ENCODE measurements at places on chromosomes 4 and X.

DNA sequence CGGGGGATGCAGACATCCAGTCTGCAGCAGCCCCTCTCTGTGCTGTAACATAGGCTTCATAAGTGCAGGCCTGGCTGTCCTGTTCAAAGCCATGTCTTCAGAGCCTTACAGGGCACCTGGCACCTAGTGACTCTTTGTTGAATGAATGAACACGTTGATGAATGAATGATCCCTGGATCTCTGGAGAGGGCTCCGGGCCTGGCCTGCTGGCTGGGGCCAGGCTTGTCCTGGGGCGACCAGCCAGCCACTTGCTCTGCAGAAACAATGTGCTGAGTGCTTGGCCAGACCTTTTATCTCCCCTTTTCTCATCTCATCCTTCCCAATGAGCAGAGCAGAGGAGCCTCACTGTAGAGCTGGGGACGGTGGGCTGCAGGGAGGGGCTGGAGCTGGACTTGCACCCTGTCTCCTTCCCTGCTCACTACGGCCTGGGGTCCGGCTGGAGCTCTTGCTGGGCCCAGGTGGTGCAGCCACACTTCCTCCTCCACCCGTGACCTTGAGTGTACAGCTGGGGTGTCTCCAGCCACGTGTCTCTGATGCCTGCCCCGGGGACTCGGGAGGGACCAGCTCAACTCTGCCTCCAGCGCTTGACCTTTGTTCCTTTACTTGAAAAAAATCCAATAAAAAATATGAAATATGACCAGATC is 77.9 kb downstream of the PSAPL1 start:
- no peaks in the 10 kb centered on the region for H3K36me3 ChIP-seq
- DNase-seq, result no peak
- no peaks in the 10 kb centered on the region for H3K27me3 ChIP-seq
- no peak overlapping the region for H3K27ac ChIP-seq
- H3K4me1 ChIP-seq, result no peaks in the 10 kb centered on the region
- no peak overlapping the region for H3K4me3 ChIP-seq

DNA sequence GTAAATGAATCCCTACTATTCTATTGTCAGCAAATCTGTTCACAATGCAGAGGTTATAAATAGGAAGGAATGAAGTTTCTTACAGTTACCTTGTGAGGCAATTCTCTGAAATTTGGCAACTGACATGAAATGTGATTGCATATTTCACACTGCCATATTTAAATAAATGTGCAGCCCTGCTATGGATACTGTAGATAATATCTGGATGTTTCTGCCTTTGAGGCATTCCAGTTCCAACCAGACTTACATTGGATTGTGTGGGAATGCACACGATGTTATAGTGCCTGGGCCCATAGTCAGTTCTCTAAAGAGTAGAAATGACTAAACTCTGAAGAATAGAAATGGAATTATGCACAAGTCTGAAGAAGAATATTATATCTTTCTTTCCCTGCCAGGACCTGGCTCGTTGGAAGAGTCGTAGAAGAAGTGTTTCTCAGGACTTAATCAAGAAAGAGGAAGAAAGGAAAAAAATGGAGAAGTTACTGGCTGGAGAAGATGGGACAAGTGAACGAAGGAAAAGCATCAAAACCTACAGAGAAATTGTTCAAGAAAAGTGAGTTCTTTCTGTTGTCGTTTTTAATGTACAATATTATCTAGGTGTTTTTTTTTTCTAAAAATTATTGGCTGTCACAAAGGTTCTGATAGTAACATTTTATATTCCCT is 102.7 kb downstream of the PHOX2B start:
- no peaks in the 10 kb centered on the region for H3K36me3 ChIP-seq
- H3K4me1 ChIP-seq, result peaks cover 9% of the 10 kb centered on the region
- no peak for DNase-seq
- no peak overlapping the region for H3K4me3 ChIP-seq
- H3K27ac ChIP-seq, result no peak overlapping the region
- peaks cover 11% of the 10 kb centered on the region for H3K27me3 ChIP-seq

DNA sequence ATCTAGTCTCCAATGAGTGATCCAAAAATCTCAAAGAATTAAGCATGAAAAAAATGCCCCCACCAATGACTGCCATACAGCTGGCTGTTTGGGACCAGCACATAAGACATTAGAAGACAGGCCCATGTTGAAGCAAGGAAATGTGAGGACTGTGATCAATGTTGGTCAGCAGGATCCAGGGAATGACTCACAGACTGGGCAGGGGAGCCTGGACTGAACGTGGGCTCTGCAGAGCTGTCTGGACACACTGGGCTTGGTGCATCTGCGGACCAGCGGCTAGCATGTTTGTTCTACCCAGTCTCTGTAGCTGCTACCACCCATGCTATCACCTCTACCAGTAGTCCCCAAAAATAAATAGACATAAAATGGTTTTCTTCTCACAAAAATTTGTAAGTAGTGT is 108.6 kb downstream of the PALLD start:
- no peak for DNase-seq
- H3K4me1 ChIP-seq, result peaks cover 23% of the 10 kb centered on the region
- H3K4me3 ChIP-seq, result no peak overlapping the region
- no peaks in the 10 kb centered on the region for H3K27me3 ChIP-seq
- no peak overlapping the region for H3K27ac ChIP-seq

DNA sequence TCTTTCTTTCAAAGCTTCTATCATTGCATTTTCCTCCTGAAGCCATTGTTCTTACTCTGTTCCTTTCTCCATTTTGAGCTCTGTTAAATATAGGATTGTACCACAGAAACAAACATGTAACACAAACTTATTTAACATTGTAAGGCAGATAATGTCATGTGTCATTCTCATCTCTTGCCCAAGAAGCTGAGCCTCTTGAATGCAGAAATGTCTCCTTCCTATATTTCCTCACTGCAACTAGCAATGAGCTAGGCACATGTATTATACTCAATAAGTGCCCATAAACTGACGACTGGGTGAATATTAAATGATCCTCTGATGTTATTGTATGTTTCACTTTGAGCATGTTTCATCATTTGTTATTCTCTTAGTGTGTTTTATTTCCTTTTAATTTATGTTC is 56.7 kb upstream of the SLC7A11 start:
- no peaks in the 10 kb centered on the region for H3K4me1 ChIP-seq
- no peak overlapping the region for H3K27ac ChIP-seq
- no peak for DNase-seq
- no peaks in the 10 kb centered on the region for H3K36me3 ChIP-seq

GRCh38 chr4:958314-958665 is 15.1 kb downstream of the DGKQ start:
- no peak for DNase-seq
- H3K4me1 ChIP-seq, result no peaks in the 10 kb centered on the region
- no peak overlapping the region for H3K4me3 ChIP-seq

DNA sequence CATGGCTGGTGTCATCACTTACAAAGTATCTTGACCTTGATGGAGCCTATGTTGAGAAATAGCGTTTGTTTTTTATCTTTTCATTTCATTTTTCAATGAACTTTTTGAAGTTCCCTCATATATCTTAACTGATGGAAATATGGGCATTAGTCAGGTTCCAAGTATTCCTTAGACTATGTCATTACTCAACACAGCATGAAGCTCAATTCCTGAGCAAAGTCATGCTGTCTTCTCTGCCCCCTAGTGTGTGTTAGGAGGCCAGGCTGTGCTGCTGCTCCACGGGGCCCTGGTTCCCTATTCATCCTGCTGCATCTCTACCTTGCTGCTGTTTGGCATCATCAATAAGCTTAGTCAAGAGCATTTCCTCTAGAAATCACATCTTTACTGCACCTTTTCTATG is 40.9 kb downstream of the GPR143 start:
- no peak for DNase-seq
- no peaks in the 10 kb centered on the region for H3K36me3 ChIP-seq
- H3K4me1 ChIP-seq, result no peaks in the 10 kb centered on the region

DNA sequence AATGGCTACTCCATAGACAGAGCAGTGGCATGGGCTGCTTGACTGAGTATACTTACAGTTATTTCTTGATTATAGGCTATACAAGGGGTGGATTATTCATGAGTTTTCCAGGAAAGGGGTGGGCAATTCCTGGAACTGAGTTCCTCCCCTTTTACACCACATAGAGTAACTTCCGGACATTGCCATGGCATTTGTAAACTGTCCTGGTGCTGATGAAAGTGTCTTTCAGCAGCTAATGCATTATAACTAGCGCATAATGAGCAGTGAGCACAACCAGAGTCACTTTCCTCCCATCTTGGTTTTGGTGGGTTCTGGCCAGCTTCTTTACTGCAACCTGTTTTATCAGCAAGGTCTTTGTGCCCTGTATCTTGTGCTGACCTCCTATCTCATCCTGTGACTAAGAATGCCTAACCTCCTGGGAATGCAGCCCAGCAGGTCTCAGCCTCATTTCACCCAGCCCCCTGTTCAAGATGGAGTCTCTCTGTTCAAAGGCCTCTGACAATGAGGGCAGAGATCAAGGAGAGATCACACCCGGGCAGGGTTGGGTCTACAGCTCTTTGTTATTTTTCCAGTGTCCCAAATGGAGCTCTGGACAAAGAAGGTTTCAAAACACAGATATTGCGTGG is 468.4 kb upstream of the PRKX start:
- peak overlapping the region; percentile 91 for H3K27ac ChIP-seq
- H3K27me3 ChIP-seq, result no peaks in the 10 kb centered on the region
- no peaks in the 10 kb centered on the region for H3K36me3 ChIP-seq
- H3K4me1 ChIP-seq, result no peaks in the 10 kb centered on the region
- DNase-seq, result peak; percentile 35

DNA sequence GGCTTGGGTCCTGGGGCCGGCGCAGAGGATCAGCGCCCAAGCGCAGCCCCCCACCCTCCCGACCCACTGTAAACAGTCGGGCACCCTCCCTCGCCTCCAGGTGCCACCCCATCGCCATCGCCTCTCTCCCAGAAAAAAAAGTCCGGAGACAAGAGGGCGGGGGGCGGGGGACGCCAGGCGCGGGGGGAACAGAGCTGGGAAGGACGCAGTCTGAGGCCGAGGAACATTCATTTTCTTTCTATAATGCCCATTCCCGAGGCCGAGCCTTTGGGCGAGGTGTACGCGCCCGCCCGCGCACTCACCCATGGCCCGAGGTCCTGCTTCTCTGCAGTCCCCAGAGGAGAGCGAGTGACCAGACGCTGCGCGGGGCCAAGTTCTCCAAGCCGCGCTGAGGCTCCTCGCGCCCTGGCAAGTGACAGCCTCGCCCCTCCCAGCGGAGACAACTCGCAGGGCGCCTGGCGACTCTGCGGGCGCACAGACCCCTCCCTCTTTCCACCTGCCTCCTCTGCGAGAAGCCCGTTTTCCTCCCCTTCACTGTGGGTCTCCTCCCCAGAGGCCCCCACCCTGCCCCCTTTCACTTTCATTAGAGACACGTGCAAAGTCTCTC is 63.5 kb upstream of the WDR17 start:
- DNase-seq, result peak; percentile 78
- H3K27me3 ChIP-seq, result peaks cover 34% of the 10 kb centered on the region
- H3K4me1 ChIP-seq, result peaks cover 21% of the 10 kb centered on the region
- H3K4me3 ChIP-seq, result peak overlapping the region; percentile 85
- H3K36me3 ChIP-seq, result no peaks in the 10 kb centered on the region
- no peak overlapping the region for H3K27ac ChIP-seq

DNA sequence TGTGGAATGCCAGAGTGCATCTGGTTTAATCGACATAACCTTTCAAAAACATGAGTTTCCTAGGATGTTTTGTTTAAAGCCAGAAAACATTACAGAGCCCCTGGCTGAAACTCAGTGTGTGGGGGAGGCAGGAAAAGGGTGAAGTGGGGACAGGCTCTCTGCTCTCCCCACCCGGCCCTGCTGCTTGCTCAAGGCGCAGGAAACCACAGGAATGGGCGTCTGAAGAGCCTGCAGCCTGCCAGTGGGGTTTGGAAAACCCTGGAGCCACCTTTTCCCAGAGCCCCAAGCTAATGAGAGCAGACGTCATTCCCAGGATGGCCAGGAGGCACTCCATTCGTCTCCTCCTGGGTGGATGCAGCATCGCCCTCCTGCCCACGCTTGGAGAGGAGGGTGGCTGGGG is 240.6 kb downstream of the AFAP1 start:
- H3K4me3 ChIP-seq, result no peak overlapping the region
- DNase-seq, result no peak
- peaks cover 2% of the 10 kb centered on the region for H3K4me1 ChIP-seq
- no peaks in the 10 kb centered on the region for H3K27me3 ChIP-seq
- H3K36me3 ChIP-seq, result no peaks in the 10 kb centered on the region

DNA sequence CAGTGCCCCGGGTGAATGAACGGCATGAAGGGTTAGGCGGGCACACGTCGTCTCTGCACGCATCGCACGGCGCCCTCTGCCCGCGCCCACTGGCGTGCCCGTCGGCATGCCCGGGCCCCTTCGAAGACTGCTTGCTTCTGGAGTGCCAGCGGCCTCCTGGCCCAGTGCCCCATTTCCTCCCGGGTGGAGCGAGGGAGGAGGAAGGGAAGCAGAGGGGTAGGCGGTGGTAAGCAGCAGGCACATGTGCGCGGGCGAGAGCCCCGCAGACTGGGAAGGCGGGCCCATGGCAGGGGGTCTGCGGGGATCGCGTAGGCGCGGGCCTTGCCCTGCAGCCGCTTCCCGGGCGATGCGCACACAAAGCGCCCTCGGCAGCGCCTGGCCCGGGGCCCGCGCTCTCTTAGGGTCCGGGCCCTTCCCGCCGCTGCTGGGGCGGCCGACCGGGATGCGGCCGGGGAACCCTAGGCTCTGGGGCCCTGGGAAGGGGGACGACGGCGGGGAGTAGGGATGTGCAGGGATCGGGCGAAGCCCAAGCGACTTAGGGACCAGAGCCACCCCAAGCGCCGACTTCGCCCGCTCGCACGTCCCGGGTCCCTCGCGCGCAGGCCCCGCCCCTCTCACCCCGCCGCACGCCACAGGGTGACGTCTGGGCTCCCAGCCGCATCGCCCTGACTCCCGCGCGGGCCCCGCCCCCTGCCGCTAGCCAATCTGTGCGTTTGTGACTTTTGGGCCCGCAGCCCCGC is 866 bp upstream of the EMD start:
- no peak overlapping the region for H3K27ac ChIP-seq
- no peaks in the 10 kb centered on the region for H3K27me3 ChIP-seq
- peak; percentile 47 for DNase-seq
- peak overlapping the region; percentile 55 for H3K4me3 ChIP-seq

Data from GM23338 (cell line).